ENCODE measurements at places on chromosomes 4 and X. TPM values are rescaled to one million over a fixed set of nuclear protein-coding genes. Genes with fewer than 3 reads are reported as not detected.

SMIM43 gene
- total RNA-seq, result not detected

FRMD7 gene
- total RNA-seq, result not detected

GRCh38 chr4:99149426-99150019 lies 5.4 kb upstream of the ADH4 start:
- DNase-seq, result no peak
- no peaks in the 10 kb centered on the region for H3K27me3 ChIP-seq
- no peak overlapping the region for H3K27ac ChIP-seq

GRCh38 chr4:124018383-124019317 lies 622.1 kb downstream of the SPRY1 start:
- H3K27me3 ChIP-seq, result no peaks in the 10 kb centered on the region
- no peaks in the 10 kb centered on the region for H3K4me1 ChIP-seq
- H3K27ac ChIP-seq, result peak overlapping the region; percentile 33
- no peak overlapping the region for H3K4me3 ChIP-seq

DNA sequence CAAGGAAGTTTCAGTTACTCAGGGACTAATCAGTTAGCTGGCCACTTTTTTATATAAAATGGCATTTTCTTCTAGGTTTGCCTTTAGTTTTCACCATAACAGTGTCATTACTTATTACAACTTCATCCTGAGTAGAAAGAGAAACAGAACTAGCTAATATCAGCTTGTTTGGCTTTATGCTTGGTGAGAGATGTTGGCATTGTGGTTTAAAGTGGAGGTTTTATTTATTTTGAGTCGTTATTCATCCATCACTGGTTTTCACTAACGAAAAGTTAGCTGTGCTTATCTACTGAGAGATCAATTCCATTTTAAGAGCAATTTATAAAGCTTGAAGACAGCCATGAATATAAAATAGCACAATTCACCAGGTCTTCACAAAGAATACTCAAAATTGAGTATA lies 714.5 kb downstream of the GRID2 start:
- H3K36me3 ChIP-seq, result no peaks in the 10 kb centered on the region
- no peak overlapping the region for H3K4me3 ChIP-seq
- H3K27me3 ChIP-seq, result no peaks in the 10 kb centered on the region
- DNase-seq, result no peak
- no peaks in the 10 kb centered on the region for H3K4me1 ChIP-seq

ITM2A gene
- total RNA-seq, result 10.2 TPM

- no peaks in the 10 kb centered on the region for H3K4me1 ChIP-seq
- no peak overlapping the region for H3K4me3 ChIP-seq
- no peaks in the 10 kb centered on the region for H3K27me3 ChIP-seq
- H3K27ac ChIP-seq, result no peak overlapping the region
Observed at GRCh38 chr4:67198727-67199126, 346.6 kb downstream of the CENPC start.

- no peak for DNase-seq
- H3K27ac ChIP-seq, result no peak overlapping the region
- H3K27me3 ChIP-seq, result no peaks in the 10 kb centered on the region
- no peak overlapping the region for H3K4me3 ChIP-seq
- H3K4me1 ChIP-seq, result no peaks in the 10 kb centered on the region
- H3K36me3 ChIP-seq, result no peaks in the 10 kb centered on the region
Observed at GRCh38 chr4:38333219-38333618, 330.8 kb upstream of the KLF3 start.

DNA sequence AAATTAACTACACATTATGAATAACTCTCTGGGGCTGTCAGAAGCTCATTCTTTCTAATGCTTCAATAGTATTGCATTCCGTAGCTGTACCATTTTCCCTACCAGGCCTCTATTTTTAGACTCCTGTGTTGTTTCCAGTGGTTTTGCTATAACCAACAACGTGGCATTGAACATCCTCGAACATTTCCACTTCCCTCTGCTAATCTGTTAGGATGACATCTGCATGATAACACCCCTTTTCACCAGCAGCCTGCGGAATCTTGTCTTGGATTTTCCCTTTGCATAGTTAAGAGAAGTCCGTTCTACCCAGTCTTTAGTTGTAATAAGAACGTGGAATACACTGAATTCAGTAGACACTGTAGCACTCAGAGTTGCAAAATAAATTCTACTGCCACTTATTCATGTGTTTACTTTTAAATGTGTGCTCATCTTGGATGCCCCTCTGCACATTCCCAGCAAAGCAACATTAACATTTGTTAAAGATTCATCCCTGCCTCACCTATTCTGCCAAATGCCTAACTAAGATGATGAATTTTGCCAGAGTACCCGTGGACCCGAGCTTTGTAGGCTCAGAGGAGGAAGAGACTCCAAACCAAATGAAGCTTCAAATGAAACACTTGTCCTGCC lies 55.6 kb downstream of the SEL1L3 start:
- no peak overlapping the region for H3K27ac ChIP-seq
- H3K27me3 ChIP-seq, result no peaks in the 10 kb centered on the region
- DNase-seq, result no peak
- H3K36me3 ChIP-seq, result peaks cover 6% of the 10 kb centered on the region
